Activated CD8-positive, alpha-beta memory T cell treated with anti-CD3 and anti-CD28 coated beads, Interleukin-2, amount 10 ng/mL, durations not matched to agents 7 days and 5 days (primary cell): ENCODE measurements at places on chromosomes 12 and 14. TPM values are rescaled to one million over a fixed set of nuclear protein-coding genes. Genes with fewer than 3 reads are reported as not detected.

Gene JAG2
- 0.76 TPM for total RNA-seq

DNA sequence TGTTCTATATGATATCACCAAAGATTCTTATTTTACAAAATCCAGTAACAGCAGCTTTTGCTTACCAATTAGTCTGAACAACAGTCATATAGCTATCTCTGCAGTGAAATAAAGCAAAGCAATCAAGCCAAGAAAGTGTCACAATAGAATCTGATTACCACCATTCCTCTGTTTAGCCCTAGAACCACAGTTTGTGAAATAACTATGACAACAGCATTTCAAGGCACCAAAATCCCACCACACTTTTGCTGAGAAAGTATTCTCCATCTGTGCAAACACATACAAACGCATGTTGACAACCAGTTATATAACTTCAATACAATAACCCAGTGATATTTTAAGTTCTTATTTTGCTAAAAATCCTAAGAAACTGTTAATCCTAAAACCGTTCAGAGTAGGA, 7.4 kb downstream of the PPP1R13B start:
- H3K36me3 ChIP-seq: no peaks in the 10 kb centered on the region
- no peak overlapping the region for H3K4me3 ChIP-seq
- peaks cover 2% of the 10 kb centered on the region for H3K4me1 ChIP-seq
- no peak for DNase-seq

- peaks cover 10% of the 10 kb centered on the region for H3K27me3 ChIP-seq
- H3K4me3 ChIP-seq: no peak overlapping the region
- H3K4me1 ChIP-seq: no peaks in the 10 kb centered on the region
- H3K27ac ChIP-seq: no peak overlapping the region
- H3K36me3 ChIP-seq: no peaks in the 10 kb centered on the region
Observed at GRCh38 chr14:51445001-51445390, 204.9 kb downstream of the TMX1 start.

Gene LRCOL1
- not detected for total RNA-seq

GRCh38 chr12:43241986-43242385, 310.0 kb downstream of the ADAMTS20 start:
- no peak for DNase-seq
- no peaks in the 10 kb centered on the region for H3K36me3 ChIP-seq
- H3K27me3 ChIP-seq: no peaks in the 10 kb centered on the region
- H3K4me1 ChIP-seq: no peaks in the 10 kb centered on the region
- no peak overlapping the region for H3K27ac ChIP-seq

- H3K4me3 ChIP-seq: no peak overlapping the region
- H3K27ac ChIP-seq: no peak overlapping the region
- no peaks in the 10 kb centered on the region for H3K36me3 ChIP-seq
- peaks cover 23% of the 10 kb centered on the region for H3K4me1 ChIP-seq
- no peak for DNase-seq
Observed at GRCh38 chr12:6826125-6826733, 2.0 kb upstream of the P3H3 start.

Gene SMIM41
- not detected for total RNA-seq

- no peak overlapping the region for H3K4me3 ChIP-seq
- H3K4me1 ChIP-seq: peaks cover 11% of the 10 kb centered on the region
- H3K36me3 ChIP-seq: no peaks in the 10 kb centered on the region
- DNase-seq: peak; percentile 65
- peaks cover 33% of the 10 kb centered on the region for H3K27me3 ChIP-seq
Observed at GRCh38 chr12:123767613-123768012, 5.5 kb downstream of the DNAH10 start.

GRCh38 chr14:20827326-20827725, 24.7 kb upstream of the RNASE1 start:
- no peak overlapping the region for H3K4me3 ChIP-seq
- H3K27ac ChIP-seq: no peak overlapping the region
- H3K4me1 ChIP-seq: peaks cover 3% of the 10 kb centered on the region

DNA sequence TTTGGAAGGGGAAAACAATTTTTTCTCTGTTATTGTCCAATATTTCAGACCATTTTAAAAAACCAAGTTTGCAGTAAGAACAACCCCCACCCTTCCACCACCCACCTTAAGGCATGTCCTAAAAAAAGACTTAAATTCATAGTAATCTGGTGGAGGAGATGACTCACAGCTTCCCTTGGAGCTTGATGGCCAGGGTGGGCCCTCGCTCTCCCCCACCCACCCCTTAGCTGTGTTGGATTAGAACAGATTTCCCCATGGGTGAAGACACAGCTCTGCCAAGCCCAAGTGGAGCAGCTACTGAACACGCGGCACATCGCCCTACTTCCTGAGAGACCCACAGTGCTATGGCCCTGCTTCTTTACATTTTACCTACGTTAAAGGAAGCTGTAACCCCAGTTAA, 140.3 kb downstream of the GCH1 start:
- peaks cover 11% of the 10 kb centered on the region for H3K27me3 ChIP-seq
- no peaks in the 10 kb centered on the region for H3K36me3 ChIP-seq
- no peak overlapping the region for H3K27ac ChIP-seq
- peaks cover 7% of the 10 kb centered on the region for H3K4me1 ChIP-seq

Gene CRACR2A
- 36.5 TPM for total RNA-seq

GRCh38 chr14:94682736-94683135, 70.5 kb downstream of the SERPINA3 start:
- no peaks in the 10 kb centered on the region for H3K4me1 ChIP-seq
- H3K36me3 ChIP-seq: no peaks in the 10 kb centered on the region
- H3K4me3 ChIP-seq: no peak overlapping the region
- H3K27me3 ChIP-seq: peaks cover 2% of the 10 kb centered on the region
- H3K27ac ChIP-seq: no peak overlapping the region

DNA sequence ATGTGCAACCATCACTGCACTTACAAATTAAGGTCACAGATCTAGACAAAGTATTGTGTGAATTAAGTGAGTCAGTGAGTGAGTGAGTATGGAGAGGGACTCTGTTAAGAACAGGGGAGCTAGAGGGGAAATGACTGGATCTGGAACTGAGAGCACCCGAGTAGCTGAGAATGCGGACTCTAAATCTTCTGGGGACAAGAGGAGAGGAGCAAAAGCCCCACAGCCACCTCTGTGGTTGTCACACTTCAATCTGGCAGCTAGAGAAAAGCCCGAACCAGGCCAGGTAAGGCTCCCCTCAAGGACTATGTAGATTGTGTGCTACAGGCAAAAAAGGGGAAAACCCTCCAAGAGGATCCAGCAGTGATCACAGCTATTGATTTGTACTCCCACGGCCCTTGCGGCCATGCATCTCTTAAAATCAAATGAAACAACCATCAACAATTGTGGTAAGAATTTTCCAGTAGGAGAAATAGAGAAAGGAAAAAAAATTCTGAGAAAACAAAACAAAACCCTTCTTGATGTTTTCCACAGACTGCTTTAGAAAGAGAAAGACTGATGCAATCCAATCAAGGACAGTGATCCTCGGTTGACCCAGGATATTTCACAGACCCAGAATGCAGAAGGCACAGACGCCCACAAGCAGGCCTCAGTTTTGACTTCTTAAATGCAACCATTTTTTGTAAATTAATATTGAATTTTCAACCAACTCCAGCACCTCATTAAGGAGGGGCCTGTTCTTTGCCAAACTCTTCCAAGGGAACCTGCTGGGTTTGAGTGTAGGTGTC, 109.6 kb downstream of the SLC38A6 start:
- H3K27ac ChIP-seq: no peak overlapping the region
- H3K27me3 ChIP-seq: no peaks in the 10 kb centered on the region
- H3K36me3 ChIP-seq: no peaks in the 10 kb centered on the region
- H3K4me1 ChIP-seq: peaks cover 5% of the 10 kb centered on the region
- no peak overlapping the region for H3K4me3 ChIP-seq

Gene ERP27
- 5.4 TPM for total RNA-seq

DNA sequence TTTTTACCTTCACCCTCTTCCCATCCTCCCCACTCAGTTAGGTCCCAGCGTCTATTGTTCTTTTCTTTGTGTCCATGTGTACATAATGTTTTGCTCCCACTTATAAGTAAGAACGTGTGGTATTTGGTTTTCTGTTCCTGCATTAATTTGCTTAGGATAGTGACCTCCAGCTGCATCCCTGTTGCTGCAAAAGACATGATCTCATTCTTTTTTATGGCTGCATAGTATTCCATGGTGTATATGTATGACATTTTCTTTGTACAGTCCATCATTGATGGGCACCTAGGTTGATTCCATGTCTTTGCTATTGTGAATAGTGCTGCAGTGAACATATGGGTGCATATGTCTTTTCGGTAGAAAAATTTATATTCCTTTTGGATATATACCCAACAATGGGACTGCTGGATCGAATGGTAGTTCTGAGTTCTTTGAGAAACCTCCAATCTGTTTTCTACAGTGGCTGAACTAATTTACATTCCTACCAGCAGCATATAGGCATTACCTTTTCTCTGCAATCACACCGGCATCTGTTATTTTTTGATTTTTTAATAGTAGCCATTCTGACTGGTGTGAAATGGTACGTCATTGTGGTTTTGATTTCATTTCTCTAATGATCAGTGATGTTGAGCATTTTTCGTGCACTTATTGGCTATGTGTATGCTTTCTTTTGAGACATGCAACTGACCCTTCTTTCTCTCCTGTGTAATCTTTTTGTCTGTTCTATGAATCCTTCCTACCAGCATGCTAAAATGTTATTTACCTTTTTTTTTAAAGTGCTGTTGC, 279.7 kb upstream of the AMIGO2 start:
- peaks cover 71% of the 10 kb centered on the region for H3K4me1 ChIP-seq
- peaks cover 21% of the 10 kb centered on the region for H3K36me3 ChIP-seq
- H3K27ac ChIP-seq: peak overlapping the region; percentile 97
- no peak overlapping the region for H3K4me3 ChIP-seq
- no peaks in the 10 kb centered on the region for H3K27me3 ChIP-seq

GRCh38 chr12:127310548-127310947, 956.4 kb upstream of the TMEM132C start:
- peaks cover 2% of the 10 kb centered on the region for H3K27me3 ChIP-seq
- DNase-seq: no peak
- H3K4me3 ChIP-seq: no peak overlapping the region
- H3K27ac ChIP-seq: no peak overlapping the region
- no peaks in the 10 kb centered on the region for H3K36me3 ChIP-seq

Gene WDR89
- total RNA-seq: 19.5 TPM
